ENCODE measurements at places on chromosomes 16 and 17.

DNA sequence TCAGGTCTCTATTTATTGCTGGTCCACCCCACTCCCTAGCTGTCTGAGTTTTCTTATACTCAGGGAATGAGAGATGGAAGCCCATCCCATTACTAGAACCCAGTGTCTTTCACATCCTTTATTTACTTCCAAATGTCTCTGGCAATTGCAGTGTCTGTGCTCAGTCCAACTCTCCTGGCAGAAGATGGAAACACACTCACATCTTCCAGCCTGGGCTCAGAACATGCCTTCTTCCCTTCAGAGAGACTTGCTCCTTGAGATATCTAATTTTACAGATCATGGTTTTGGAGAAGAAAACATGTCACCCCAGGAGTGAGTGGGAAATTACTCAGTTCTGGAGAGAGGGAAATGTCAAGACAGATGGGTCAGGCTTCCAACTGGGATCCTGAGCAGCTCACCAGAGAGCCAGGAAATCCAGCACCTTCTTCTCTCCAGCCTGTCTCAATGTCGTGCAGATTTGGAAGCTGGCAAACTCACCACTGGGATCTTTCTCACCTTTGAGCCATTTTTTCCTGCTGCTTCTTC, 494.4 kb downstream of the HS3ST4 start:
- DNase-seq: no peak

- DNase-seq: no peak
Measured at GRCh38 chr17:68122587-68122986, 87.1 kb downstream of the KPNA2 start.

DNA sequence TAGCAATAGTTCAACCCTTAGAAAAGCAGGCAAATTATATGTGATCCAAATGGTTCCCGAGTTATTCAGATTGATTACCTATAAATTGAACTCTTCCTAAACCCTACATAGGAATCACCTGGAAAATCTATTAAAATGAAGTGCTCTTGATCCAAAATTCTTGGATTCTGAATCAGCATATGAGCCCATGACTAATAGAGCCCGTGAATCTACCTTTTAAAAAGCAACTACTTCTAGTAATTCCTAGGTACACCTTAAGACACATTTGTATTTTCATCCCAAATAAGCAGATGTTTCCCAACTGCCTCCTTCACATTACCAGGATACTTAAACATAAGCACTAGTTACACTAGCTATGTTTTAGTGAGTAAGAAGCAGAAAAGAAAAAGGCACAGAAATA, 1171.0 kb upstream of the GOT2 start:
- DNase-seq: no peak

- DNase-seq: no peak
Measured at GRCh38 chr17:80011989-80012555, 23.6 kb downstream of the TBC1D16 start.

GRCh38 chr16:59459806-59460205, 725.7 kb upstream of the GOT2 start:
- no peak for DNase-seq

DNA sequence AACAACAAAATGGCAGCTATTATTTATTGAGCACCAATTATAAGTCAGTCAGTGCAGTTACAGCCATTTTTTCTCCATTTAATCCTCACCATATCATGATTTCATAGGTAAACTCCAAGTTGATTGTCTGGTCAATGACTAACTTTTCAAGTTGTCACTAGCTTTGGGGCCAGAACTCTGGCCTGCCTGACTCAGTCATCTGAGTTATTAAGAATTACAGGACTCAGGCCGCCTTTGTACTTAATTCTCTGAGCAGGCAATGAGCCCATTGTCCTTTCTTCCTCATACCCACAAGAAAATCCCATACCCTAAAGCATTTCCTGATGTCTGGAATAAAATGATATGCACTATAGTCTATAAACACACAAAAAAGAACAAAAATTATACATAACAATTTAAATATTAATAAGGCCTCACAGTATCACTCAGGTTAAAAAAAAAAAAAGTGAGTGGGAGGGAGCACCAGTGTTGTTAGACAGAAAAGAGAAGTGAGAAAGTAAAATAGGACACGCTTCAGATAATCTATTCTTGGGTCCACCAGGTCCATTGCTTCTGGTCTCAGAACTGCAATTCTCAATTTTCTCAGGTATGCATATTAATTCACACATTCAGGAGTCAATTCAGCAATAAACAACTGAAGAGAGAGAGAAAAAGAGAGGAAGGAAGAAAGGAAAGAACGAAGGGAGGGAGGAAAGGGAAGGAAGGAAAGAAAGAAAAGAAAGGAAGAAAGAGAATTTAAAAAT, 70.2 kb downstream of the SPAG9 start:
- no peak for DNase-seq

DNA sequence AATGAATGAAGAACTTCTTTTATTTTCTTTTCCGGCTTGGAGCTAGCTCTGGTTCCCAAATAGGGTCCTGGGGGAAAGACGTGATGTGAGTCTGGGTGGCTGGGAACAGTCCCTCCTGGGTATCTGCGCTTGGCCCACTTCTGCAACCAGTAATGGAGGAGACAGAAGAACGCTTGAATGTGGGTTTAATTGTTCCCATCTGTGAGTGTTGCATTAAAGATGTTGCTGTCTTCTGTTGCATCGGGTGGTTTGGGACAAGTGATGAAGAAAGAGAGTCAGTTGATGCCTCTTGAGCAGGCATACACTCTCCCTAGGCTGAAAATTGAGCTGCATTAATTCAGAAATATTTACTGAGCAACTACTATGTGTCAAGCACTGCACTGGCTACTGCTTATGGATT, 511.1 kb downstream of the CDH13 start:
- DNase-seq: no peak

GRCh38 chr17:58302171-58302918, 21.6 kb upstream of the MPO start:
- no peak for DNase-seq

- no peak for DNase-seq
Measured at GRCh38 chr17:30520436-30520835, 43.2 kb downstream of the GOSR1 start.

GRCh38 chr16:9903-10665, 43.3 kb downstream of the POLR3K start:
- DNase-seq: no peak

GRCh38 chr16:28277537-28278388, 14.6 kb upstream of the SBK1 start:
- DNase-seq: peak; percentile 87

GRCh38 chr16:10122546-10122945, 59.7 kb downstream of the GRIN2A start:
- no peak for DNase-seq

DNA sequence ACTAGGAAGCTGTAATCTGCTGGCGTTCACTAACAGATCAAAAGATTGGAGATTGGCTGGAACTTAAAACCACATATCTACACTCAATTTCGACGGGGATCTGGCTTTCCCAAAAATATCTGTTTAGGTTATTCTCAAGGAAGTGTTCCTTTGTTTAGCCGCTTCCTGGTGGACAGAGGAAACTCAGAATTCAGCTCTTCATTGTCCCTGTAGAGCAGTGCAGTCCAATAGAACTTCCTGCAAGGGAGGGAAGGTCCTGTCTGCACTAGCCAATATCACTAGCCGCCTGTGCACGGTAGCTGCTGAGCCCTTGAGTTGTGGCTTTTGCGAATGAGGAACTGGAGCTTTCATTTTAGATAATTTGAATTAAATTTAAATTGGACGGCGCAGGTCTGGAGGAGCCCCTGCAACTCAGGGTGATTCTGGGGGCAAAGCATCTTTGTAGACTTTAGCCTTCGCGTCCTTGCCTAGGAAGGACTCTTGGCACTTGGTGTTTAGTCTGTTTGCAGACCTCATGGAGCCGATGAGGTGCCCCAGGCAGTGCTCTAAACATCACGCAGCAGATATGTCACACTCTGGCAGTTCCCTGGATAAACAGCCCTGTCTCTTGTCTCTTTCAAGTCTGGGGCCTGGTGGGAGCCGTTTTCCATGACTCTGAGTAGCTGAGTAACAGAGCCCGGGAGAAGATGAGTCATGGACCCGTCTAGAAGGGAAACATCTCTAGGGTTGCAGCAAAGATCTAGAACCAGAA, 122.2 kb downstream of the CCDC182 start:
- DNase-seq: no peak

GRCh38 chr16:53090286-53090590, 35.4 kb downstream of the CHD9 start:
- no peak for DNase-seq

- no peak for DNase-seq
Measured at GRCh38 chr16:22926105-22926751, 112.3 kb downstream of the HS3ST2 start.

DNA sequence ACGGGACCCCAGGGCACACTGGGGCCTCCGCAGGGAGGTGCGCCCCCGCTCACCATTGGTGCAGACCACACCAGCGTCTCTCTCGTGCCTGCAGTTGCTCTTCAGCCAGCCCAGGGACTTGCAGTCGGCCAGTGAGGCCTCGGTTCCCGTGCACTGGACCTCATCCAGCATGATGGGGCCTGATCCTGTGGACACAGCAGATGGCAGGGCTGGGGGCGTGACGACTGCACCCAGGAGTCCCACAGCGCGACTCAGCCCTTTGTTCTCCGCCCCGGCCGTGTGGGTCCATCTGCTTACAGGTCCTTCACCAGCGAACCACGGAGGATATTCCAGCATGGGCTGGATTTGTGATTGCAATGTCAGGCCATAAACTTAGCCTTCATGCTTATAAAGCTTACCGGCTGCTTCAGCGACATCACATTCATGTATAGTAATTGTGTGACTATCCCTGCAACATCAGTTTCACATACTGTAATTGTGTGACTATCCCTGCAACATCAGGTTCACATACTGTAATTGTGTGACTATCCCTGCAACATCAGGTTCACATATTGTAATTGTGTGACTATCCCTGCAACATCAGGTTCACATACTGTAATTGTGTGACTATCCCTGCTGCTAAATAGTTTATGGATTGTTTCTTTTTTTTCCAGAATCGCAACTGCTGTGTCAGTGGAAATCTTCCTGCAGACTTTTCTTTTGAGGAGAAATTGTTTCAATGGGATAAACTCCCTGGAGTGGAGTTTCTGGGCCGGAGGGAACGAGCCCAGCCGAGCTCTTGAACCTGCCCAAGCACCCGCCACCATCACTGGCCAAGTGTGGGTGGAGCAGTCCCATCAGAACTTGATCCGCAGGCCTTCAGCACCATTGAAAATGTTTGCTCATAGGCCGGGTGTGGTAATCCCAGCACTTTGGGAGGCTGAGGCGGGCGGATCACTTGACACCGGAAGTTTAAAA, 4.8 kb downstream of the LGALS3BP start:
- DNase-seq: no peak

GRCh38 chr16:63982110-63982509, 1139.8 kb downstream of the CDH11 start:
- no peak for DNase-seq

GRCh38 chr16:57743458-57743857, 7.9 kb downstream of the KATNB1 start:
- DNase-seq: no peak

DNA sequence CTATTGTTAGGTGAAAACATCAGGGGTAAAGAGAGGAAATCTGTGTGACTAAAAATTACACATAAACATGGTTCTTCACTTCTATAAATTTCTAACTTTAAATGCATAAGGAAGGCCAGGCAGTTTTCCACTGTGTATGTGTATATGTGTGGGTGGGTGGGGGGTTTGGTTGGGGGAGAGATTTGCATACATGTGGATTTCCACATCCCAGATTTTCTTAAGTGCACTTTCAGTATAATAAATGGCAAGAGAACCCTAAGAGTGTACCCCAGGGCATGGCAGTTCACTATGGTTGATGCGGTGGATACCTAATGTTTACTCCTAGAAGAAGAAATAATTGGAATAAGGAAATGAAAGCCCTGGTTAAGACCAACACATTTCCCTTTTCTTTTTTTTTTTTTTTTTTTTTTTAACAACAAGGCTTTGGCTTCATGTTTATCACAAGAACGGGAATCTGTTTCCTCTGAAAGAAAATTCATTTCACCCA, 451.8 kb upstream of the CCL2 start:
- DNase-seq: no peak

- DNase-seq: no peak
Measured at GRCh38 chr17:73292031-73292531, 19.7 kb downstream of the CDC42EP4 start.

GRCh38 chr17:68606451-68607307, 5.5 kb upstream of the FAM20A start:
- DNase-seq: no peak

DNA sequence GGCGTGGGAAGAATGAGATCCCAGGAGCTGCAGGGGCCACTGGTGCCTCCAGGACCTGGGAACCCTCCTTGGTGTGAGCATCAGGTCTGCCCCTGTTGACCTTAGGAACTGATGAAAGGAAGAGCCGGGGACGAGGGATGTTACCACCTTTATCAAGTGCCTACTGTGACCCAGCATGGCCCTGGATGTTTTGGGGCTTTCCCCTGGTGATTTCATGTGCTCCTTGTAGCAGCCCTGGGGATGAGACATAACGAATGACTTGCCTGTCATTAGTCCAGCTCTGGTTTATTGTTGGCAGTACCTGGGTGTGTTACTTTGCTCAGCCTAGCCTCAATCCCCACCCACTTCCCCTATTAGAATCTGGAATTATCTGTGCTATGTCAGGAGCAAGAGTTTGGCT, 39.9 kb downstream of the WSCD1 start:
- DNase-seq: no peak

GRCh38 chr17:75317671-75318070, 28.4 kb upstream of the SLC25A19 start:
- DNase-seq: no peak

- DNase-seq: no peak
Measured at GRCh38 chr17:9986754-9987382, 81.8 kb upstream of the RCVRN start.

GRCh38 chr17:57560319-57560705, 184.8 kb downstream of the CCDC182 start:
- no peak for DNase-seq

DNA sequence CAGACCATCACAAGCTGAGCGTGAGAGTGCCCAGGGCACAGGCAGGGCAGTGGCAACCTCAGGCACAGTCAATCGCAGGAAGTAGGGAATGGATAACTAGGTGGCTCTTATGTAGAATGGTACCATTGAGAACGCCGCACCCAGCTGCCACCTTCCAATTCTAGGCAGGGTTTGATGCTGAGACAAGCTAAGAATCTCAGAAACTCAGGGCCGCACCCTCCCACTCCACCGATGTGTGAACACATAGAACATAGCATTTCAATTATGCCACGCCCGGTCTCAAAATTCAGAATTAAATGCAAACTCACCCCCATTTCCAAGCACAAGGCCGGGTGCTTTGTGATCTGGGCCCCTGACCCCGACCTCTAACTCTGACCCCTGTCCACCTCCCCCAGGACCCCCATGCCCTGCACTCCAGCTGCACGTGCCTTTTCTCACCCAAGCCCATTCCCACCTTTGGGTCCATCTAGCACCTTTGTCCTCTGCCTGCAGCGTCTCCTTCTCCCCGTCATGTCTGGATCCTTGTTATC, 178.4 kb downstream of the C16orf95 start:
- DNase-seq: no peak

DNA sequence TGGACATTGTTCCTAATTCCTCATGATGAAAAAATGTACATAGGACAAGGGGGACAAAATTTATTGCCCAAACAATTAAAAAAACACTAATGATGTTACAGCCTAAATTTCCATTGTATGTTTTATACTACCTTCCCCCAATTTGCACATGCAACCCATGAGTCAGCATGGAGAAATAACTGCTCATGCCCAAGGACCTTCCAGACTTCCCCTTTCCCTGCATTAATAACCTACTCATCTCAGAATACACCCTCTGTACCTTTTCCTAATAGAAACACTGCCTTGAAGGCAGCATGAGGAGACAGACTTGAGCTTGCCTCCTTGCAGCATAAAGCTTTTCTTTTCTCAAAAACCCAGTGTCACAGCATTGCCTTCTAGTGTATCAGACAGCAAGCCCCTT, 2402.8 kb downstream of the TP53TG3F start:
- DNase-seq: no peak

GRCh38 chr16:82037251-82037650, 2.2 kb downstream of the HSD17B2 start:
- DNase-seq: no peak
